ENCODE measurements at places on chromosomes 2 and 18.

DNA sequence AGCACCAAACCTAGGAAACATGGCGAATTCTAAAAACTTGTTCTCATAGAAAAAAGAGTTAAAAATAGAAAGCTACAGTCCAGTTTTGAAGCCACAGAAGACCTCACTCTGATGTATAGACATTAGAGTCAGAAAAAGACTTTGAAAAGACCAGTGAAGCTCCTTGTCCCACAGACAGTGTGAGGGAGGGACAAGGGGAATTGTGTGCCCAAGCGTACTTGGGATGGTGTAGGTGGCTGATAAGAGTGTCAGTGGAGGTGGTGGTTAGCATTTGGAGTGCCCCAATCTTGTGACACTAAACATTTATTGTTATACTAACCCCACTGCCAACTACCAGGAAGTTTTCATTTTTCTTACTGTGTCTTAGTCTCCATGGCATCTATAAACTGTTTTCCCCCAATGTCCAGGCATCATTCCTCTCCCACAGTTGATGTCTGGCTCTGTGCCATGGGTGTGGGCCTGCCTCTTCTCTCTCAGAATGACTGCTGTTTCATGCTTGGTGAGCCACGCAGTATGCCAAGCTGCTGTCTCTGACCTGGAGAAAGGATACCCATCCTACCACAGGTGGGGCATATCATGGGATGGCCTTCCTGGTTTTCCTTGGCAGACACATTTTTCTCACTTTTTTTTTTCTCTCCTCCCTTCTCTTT is 161.4 kb downstream of the RPIA start:
- DNase-seq, result no peak

DNA sequence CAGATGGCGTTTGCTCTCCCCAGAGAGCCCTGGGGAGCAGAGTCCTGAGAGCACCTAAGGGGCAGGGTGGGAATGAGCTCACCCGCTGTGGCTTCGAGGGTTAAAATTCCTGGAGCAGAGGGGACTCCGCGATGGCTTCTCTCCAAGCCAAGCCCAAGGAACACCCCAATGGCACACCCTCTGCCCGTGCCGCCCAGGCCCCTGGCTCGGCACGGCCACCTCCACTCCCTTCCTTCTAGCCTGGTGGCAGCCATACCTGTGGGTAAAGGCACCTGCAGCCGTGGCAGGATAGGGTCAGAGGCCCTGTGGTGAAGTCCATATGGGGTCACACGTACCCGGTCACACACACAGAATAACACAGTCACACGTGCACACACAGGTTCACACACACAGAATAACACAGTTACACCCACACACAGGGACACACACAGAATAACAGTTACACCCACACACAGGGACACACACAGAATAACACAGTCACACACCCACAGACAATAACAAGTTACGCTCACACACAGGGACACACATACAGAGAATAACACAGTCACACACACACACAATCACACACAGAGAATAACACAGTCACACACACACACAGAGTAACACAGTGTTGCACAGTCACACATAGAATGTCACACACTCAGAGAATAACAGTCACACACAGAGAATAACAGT is 50.5 kb downstream of the RAMP1 start:
- DNase-seq, result no peak

- no peak for DNase-seq
These were observed 199.4 kb upstream of the REV1 start for GRCh38 chr2:99689145-99689742.

- DNase-seq, result no peak
These were observed 552 bp downstream of the CNPPD1 start for GRCh38 chr2:219175928-219176817.

- no peak for DNase-seq
These were observed 62.5 kb downstream of the SPHKAP start for GRCh38 chr2:228118940-228119339.

DNA sequence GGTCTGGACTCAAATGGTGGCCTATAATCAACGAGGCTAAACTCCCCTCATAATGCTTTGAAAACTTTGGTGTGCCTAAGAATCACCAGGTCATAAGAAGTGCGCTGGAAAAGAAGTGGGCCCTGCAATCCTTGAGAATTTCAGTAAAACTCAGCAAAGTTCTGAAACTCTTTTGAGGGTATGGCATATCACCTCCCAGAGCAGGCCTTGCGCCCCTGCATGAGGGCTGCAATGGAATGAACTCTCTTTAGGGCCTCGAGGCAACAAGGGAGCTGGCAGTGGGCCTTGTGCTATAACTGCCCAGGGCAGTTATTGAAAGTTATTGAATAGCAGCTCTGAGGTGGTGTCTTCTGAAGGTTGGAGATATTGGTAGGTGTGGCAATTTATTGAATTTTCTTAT is 34.5 kb upstream of the AFF3 start:
- no peak for DNase-seq

DNA sequence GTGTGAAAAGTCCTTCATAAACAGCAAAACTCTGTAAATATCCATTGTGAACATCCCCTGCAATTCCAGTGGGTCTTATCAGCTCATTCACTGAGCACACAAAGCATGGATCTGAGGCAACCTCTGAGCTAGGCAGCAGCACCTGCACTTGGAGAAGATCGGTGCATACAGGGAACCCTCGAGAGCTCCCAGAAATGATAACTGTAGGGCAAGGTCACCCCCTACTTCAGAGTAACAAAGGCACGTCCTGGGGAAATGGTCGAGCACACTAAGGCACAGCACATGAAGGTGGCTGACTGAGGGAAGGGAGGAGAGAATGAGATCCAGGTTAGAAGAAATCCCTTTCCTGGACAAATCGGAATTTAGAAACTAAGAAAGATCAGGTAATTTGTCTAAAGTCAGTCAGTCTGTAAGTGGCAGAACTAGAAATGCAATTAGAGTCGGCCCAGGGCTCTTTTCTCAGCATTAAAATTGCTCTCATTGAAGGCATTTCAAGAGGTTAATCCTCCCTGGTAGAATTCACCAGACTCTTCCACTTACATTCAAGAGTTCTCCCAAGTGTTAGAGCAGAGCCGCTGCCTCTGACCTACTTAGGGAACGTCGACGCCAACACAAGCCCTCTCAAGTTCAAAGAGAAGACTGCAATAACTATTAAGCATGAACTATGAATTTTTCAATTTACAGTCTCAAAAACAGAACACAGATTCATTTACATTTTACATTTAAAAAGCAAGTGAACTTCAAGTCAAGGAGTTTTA is 45.9 kb downstream of the PXDN start:
- no peak for DNase-seq

GRCh38 chr18:4453874-4454536 is 1.1 kb downstream of the DLGAP1 start:
- DNase-seq, result no peak

- DNase-seq, result no peak
These were observed 88.5 kb downstream of the ARMC9 start for GRCh38 chr2:231286964-231287363.

- no peak for DNase-seq
These were observed 356.4 kb downstream of the SLC4A3 start for GRCh38 chr2:219983836-219984235.

- DNase-seq, result no peak
These were observed 101.7 kb upstream of the FN1 start for GRCh38 chr2:215537611-215538010.

GRCh38 chr18:76610933-76611749 is 116.1 kb upstream of the ZNF516 start:
- no peak for DNase-seq

DNA sequence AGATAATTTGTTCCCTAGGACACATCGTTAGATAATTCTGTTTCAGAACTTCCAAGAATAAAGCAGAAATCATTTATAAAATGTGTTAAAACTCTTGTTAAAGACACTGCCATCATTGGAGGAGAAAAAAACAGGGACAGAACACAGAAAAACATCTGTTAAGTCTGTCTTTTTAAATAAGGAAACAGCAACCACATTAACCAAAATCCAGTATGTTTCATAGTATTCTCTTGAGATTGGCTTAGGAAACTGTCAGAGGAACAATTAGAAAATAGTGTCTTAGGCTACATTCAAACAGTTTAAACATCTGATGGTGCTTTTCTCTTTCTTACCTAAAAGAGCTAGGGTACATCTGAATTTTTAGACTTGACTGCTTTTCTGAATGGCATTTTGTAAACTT is 81.6 kb downstream of the PMS1 start:
- no peak for DNase-seq

GRCh38 chr18:2687390-2688001 is 32.0 kb downstream of the SMCHD1 start:
- no peak for DNase-seq

DNA sequence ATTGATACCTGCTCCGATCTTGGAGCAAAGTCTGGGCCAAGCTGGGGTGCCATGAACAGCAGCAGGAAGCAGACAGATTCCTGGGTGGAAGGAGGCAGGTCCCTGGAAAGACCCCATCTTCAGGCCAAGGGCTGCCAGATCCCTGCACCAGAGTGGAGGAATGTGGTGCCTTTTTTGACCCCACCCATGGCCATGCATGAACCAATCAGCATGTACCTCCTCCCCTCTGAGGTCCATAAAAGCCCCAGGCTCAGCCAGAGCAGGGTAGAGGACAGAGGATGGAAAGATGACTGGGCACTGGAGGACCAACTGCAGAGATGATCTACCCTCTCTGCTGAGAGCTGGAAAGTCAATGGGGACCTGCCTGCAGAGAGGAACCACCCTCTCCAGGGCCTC is 34.4 kb upstream of the ID2 start:
- DNase-seq, result no peak

DNA sequence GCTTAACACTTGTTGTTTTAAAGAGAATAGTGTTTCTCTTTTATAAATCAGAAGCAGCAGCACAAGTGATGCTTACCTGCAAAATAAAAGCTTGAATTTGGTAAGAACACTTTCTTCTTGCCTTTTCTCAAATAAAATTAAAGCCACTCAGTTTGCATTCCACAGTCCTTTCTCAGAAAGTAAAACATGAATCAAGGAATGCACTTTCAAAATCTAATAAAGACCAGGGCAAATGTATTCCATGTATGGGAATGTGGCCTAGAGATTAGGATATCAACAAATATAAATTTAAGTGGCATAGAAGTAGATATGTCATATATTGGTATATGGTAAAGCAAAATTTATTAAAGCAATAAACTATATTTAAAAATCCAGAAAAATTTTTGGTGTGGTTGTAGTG is 352.8 kb downstream of the THSD7B start:
- no peak for DNase-seq

All from activated naive CD4-positive, alpha-beta T cell (primary cell).